ENCODE measurements at places on chromosomes 1 and 21.

DNA sequence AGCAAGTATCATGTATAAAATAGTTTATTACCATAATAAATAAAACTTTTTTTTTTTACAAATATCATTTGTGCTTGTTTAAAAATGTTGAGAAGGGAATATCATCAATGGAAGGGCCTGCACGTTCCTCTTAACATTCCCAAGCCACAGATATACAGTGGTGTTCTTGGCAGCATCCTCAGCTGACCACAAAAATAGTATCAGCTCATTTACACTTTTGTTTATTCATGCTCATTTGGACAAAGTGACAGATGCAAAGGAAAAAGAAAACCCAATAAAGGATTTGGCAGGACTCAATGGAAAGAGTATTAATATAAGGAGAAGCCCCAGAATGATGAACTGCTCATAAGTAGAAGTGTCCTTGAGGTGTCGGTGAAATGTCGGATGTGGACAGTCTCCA, 349.6 kb downstream of the HHAT start:
- no peak for DNase-seq

DNA sequence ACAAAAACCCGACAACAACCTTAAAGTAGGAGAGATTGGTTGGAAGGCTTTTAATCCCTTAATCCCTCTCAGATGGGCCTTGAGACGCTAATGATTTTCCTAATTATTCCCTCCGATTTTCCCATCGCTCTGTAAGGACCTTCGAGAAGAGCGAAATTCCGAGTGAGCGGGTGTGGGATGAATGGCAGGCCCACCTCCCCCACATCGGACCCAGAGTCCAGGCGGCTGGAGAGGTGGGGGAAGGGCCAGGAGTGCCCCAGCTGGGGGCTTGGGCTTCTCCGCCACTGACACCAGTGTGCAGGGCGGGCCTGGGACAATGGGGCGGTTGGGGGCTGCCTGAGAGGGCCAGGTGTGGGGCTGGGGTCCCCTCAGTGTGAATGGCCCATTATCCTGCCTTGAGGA, 23.4 kb downstream of the RHBG start:
- no peak for DNase-seq

DNA sequence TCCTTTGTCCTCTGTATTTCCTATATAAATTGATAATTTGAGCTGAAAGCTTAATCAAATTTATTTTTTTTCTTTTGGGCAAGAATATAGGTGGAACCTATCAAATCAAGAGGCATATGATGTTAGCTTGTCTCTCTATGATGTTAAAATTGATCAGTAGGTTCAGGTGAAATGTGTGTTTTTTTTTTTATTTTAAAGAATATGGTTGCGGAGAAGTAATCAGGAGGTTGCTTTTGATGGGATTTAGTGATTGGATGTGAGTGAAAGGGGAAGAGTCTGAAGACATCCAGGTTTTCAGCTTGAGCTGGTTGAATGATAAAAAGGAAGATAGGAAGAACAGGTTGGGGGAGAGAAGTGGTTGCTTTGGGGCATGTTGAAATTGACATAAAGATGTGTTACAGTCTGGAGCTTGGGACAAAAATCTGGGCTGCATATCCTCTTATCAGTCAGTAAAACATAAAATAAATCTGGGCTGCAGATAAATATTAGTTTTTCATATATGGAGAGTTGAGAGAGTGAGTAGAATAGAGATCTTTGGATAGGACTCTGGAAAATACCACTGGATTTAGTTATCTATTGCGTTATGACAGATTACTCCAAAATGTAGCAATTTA, 5.1 kb downstream of the OSBPL9 start:
- no peak for DNase-seq

- no peak for DNase-seq
Measured at GRCh38 chr1:43930168-43930948, 3.2 kb upstream of the ARTN start.

DNA sequence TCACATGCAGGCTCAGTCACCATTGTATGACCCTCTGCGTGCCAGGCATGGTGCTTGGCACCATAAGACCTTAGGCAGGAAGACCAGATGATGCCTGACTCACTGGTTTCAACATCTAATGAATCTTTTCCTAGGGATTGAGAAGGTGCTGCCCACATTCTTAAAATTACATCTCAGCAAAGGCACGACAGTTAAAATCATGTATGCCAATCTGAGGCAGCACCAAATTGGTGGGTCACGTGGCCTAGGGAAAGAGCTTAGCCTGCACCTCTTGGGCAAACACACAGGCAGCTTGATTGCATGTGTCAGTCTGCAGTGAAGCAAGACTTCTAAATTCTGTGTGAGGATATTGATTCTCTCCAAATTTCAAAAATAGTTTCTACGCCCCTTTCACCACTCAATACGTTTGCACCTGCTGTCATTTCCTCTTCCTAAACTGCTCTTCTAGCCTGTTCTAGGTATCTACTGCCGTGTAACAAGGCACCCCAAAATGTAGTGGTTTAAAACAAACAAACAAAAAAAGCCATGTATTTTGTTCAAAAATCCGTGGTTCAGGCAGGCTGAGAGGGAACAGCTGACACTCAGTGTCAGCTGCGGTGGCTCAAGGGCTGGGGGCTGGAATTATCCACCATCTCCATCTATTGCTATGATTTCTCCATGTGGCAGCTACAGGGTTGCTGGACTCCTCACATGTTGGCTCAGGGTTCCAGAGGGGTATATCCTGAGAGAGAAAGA, 160.2 kb upstream of the FGGY start:
- DNase-seq = no peak

All from activated T-helper 1 cell treated with Interleukin-2 at 50 U/mL for 16 hours (primary cell).